ENCODE measurements at places on chromosomes 3 and 15.
A peak's percentile ranks its signal among the peaks of the same experiment; 100 is the strongest.

DNA sequence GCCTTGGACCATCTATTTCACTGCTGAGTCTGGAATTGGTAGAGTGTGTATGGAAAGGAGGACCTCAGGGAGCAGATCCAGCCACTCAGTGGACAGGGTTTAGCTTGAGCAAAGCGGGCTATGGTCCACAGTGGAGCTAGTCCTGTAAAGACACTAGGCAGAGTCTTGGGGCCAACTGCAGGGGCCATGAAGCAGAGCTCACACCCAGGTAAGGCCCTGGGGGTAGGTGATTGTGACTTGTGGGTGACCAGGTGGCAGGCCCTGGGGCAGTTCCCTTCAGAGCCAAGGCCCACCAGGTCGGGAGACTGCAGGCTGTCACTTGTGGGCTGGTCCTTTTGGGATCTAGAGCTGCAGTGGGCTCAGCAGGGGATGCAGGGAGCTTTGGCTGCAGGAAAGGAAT, 80.8 kb upstream of the EPHB3 start:
- H3K4me3 ChIP-seq = no peak overlapping the region
- no peaks in the 10 kb centered on the region for H3K36me3 ChIP-seq
- H3K4me1 ChIP-seq = peaks cover 5% of the 10 kb centered on the region
- DNase-seq = no peak

DNA sequence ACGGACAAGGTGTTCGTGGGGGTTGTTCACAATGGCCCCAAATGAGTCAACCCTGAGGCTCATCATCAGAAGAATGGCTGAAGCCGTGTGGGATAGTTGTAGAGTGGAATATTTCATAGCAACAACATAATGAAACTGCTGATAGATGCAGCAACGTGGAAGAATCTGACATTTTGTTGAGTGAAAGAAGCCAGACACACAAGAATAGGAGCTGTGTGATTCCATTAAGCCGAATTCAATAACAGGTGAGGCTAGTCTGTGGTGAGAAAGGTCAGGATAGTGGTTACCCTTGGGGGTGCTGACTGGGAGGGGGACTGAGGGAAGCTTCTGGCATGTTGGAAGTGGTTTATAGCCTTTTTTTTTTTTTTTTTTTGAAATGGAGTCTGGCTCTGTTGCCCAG, 144.0 kb downstream of the SMAD6 start:
- H3K36me3 ChIP-seq = no peaks in the 10 kb centered on the region
- no peak overlapping the region for H3K4me3 ChIP-seq
- peaks cover 3% of the 10 kb centered on the region for H3K27me3 ChIP-seq
- peaks cover 40% of the 10 kb centered on the region for H3K4me1 ChIP-seq
- DNase-seq = no peak
- H3K27ac ChIP-seq = peak overlapping the region; percentile 68

- peak overlapping the region; percentile 83 for H3K27ac ChIP-seq
- peaks cover 40% of the 10 kb centered on the region for H3K4me1 ChIP-seq
- H3K4me3 ChIP-seq = peak overlapping the region; percentile 98
- no peak for DNase-seq
- no peaks in the 10 kb centered on the region for H3K27me3 ChIP-seq
These were observed 4.6 kb downstream of the TSC22D2 start for GRCh38 chr3:150412561-150413231.

- H3K27ac ChIP-seq = no peak overlapping the region
- no peak overlapping the region for H3K4me3 ChIP-seq
- no peak for DNase-seq
- peaks cover 17% of the 10 kb centered on the region for H3K27me3 ChIP-seq
- no peaks in the 10 kb centered on the region for H3K4me1 ChIP-seq
These were observed 824.2 kb downstream of the NSUN3 start for GRCh38 chr3:94887065-94887464.

DNA sequence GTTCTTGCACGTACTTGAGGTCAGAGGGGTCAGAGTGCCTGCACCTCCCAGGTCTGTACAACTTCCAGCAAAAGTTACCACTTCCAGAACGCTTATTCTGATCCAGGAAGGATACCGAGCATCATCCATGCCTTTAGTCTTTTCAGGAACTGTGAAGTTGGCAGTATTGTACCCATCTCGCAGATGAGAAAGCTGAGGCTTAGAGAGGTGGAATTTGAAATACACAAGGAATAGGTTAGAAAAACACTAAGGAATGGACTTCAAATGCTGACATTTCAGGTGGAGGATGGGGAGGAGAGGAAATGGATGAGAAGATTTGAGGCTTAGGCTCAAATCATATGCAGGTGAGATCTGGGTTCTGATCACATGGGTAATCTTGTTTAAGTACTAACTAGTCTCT, 11.2 kb downstream of the ESYT3 start:
- H3K4me1 ChIP-seq = peaks cover 8% of the 10 kb centered on the region
- no peak for DNase-seq
- H3K27me3 ChIP-seq = peaks cover 3% of the 10 kb centered on the region
- no peak overlapping the region for H3K27ac ChIP-seq

GRCh38 chr3:111246967-111247760, 175.5 kb downstream of the NECTIN3 start:
- no peaks in the 10 kb centered on the region for H3K36me3 ChIP-seq
- H3K27me3 ChIP-seq = no peaks in the 10 kb centered on the region
- no peak overlapping the region for H3K4me3 ChIP-seq

- no peak overlapping the region for H3K27ac ChIP-seq
- DNase-seq = no peak
- peaks cover 13% of the 10 kb centered on the region for H3K27me3 ChIP-seq
- no peaks in the 10 kb centered on the region for H3K36me3 ChIP-seq
These were observed 50.8 kb downstream of the GPR176 start for GRCh38 chr15:39869254-39869653.

GRCh38 chr3:107894998-107895397, 195.8 kb downstream of the CD47 start:
- no peaks in the 10 kb centered on the region for H3K36me3 ChIP-seq
- no peak for DNase-seq
- peaks cover 11% of the 10 kb centered on the region for H3K27me3 ChIP-seq
- H3K27ac ChIP-seq = no peak overlapping the region
- H3K4me1 ChIP-seq = peaks cover 21% of the 10 kb centered on the region
- H3K4me3 ChIP-seq = no peak overlapping the region

GRCh38 chr3:149009732-149010131, 18.4 kb downstream of the GYG1 start:
- no peaks in the 10 kb centered on the region for H3K4me1 ChIP-seq
- H3K27ac ChIP-seq = no peak overlapping the region
- DNase-seq = no peak
- peaks cover 23% of the 10 kb centered on the region for H3K36me3 ChIP-seq
- H3K27me3 ChIP-seq = no peaks in the 10 kb centered on the region

DNA sequence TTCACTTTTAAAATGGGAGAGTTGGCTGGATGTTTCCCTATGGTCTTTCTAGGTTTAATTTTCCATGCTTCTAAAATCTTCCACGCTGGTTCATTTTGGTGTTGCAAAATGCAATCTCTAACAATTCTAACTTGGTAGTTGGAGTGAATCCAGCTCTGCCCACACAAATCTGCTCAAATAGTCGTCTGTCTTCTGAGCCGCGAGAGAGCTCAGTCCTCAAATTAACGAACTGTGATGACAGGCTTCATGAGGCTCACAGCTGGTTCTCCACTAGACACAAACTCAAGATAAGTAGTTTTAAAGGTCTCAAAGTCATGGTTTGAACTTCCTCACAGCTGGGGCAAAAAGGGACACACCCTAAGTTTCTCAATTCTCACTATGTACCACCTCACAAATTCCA, 178.6 kb upstream of the LYSMD4 start:
- no peak for DNase-seq
- no peak overlapping the region for H3K4me3 ChIP-seq
- H3K4me1 ChIP-seq = peaks cover 14% of the 10 kb centered on the region
- H3K27ac ChIP-seq = no peak overlapping the region

DNA sequence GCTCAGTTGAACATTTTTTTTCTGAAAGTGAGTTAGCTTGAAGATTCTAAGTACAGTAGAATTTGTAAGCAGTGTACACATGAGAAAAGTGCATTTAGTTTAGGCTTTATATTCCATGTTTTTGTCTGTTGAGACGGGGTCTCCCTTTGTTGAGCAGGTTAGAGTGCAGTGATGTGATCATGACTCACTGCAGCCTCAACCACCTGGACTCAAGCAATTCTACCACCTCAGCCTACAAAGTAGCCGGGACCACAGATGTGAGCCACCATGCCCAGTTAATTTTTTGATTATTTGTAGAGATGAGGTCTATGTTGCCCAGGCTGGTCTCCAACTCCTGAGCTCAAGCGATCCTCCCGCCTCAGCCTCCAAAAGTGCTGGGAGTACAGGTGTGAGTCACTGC, 5.3 kb upstream of the CSNK1G1 start:
- no peak for DNase-seq
- no peaks in the 10 kb centered on the region for H3K36me3 ChIP-seq
- H3K27ac ChIP-seq = no peak overlapping the region
- peaks cover 4% of the 10 kb centered on the region for H3K4me1 ChIP-seq
- H3K4me3 ChIP-seq = no peak overlapping the region

DNA sequence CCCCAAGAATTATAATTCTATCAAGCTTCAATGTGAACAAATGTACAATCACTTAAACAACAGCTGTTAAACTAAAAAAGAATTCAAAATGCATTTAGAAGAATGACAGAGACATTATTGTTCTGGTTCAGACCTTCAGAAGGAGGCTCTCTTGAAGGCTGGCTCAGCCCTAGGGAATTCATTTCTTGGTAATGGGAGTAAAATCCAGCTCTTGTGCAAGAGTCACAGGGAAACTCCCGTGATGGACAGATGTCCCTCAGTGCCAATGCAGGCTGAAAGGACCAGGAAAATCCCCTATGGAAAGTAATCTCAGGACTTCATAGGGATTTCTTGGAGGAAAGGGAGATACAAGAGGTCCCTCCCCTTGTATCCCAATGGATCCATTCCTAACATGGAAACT, 149.9 kb upstream of the STT3B start:
- no peak for DNase-seq
- no peak overlapping the region for H3K4me3 ChIP-seq
- peaks cover 4% of the 10 kb centered on the region for H3K36me3 ChIP-seq
- H3K27ac ChIP-seq = no peak overlapping the region
- no peaks in the 10 kb centered on the region for H3K4me1 ChIP-seq
- peaks cover 3% of the 10 kb centered on the region for H3K27me3 ChIP-seq

DNA sequence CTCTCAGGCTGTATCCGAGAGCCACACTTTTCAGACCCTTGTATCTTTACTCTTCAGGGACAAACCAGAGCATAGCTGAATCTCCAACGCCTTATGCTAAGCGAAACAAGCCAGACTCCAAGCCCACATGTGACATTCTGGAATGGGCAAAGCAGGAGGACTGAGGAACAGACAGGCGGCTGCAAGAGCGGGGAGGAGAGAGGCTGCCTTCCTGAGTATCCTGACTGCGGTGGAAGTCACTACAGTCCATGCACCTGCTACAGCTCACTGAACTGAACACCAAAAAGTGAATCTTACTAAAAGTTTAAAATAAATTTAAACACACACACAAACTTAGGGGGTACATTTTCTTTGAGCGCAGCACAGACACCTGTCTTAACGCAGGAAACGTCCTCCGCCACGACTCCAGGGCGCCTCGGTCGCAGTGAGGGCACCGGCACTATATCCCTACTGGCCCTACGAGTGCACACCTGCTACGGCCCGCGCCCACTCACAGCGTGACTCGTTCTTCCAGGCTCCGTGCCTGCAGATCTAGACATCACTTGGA, 1.4 kb downstream of the CYFIP1 start:
- no peaks in the 10 kb centered on the region for H3K36me3 ChIP-seq
- DNase-seq = no peak
- H3K27me3 ChIP-seq = no peaks in the 10 kb centered on the region
- H3K27ac ChIP-seq = peak overlapping the region; percentile 93
- peaks cover 11% of the 10 kb centered on the region for H3K4me1 ChIP-seq

DNA sequence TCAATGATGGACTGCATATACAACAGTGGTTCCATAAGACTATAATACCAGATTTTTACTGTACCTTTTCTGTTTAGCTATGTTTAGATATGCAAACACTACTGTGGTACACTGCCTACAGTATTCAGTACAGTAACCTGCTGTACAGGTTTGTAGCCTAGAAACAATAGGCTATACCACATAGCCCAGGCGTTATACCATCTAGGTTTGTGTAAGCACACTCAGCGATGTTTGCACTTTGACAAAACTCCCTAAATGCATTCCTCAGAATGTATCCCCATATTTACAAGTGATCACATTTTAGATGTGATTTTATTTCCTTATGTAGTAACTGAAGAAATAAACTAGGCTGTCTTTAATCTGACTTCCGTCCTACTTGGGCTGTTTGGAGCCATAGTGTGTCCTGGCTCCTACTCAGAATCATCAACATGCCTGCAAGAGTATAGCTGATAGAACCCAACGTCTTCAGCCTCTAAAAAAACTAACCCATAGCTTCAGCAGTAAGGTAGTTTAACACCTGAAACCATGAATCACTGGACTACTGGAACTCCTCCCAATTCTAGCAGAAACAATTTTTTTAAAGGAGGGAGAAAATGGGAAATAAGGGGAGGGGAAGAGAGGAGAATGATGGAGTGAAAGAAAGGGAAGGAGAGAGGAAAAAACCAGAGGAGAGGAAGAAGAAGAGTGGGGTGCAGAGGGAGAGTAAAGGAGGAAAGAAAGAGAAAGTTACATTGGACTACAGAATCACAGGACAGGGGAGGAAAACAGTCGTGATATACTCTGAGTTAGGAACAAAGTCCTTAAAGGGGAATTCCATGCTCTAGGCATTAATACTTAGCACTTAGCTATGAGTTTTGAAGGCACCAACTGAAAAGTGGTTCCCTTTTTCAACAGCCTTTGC, 67.7 kb upstream of the PLXND1 start:
- no peaks in the 10 kb centered on the region for H3K27me3 ChIP-seq
- H3K27ac ChIP-seq = peak overlapping the region; percentile 71
- H3K36me3 ChIP-seq = peaks cover 18% of the 10 kb centered on the region
- no peak for DNase-seq
- no peak overlapping the region for H3K4me3 ChIP-seq

DNA sequence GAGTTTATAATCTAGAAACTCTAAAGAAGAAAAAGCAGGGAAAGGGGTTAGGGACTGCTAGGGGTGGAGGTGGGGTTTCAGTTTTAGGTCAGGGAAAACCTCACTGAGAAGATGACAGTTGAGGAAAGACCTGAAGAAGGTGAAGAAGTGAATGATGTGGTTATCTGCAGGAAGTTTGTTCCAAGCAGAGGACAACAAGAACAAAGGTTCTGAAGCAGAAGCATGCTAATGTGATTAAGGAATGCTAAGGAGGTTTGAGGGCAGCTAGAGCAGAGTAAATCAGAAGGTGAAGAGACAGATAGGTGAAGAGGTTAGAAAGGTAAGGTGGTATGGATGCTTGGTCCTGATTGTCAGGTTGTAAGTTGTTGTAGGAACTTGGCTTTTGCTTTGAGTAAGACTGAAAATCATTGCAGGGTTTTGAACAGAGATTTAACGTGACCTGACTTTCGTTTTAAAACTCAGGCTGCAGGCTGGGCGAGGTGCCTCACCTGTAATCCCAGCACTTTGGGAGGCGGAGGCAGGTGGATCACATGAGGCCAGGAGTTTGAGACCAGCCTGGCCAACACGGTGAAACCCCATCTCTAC, 8.6 kb downstream of the OXSR1 start:
- DNase-seq = no peak
- H3K4me1 ChIP-seq = peaks cover 22% of the 10 kb centered on the region
- H3K27me3 ChIP-seq = no peaks in the 10 kb centered on the region
- no peak overlapping the region for H3K27ac ChIP-seq
- peaks cover 6% of the 10 kb centered on the region for H3K36me3 ChIP-seq

GRCh38 chr3:50256978-50257890, 11.7 kb upstream of the SEMA3B start:
- H3K36me3 ChIP-seq = peaks cover 4% of the 10 kb centered on the region
- peak overlapping the region; percentile 24 for H3K4me3 ChIP-seq
- H3K27me3 ChIP-seq = no peaks in the 10 kb centered on the region
- H3K4me1 ChIP-seq = peaks cover 15% of the 10 kb centered on the region

GRCh38 chr15:39735120-39735717, 47.4 kb downstream of the FSIP1 start:
- H3K4me3 ChIP-seq = no peak overlapping the region
- H3K4me1 ChIP-seq = peaks cover 15% of the 10 kb centered on the region
- H3K36me3 ChIP-seq = no peaks in the 10 kb centered on the region
- no peak overlapping the region for H3K27ac ChIP-seq
- H3K27me3 ChIP-seq = no peaks in the 10 kb centered on the region
